ENCODE measurements at places on chromosomes 5 and 9. TPM values are rescaled to one million over a fixed set of nuclear protein-coding genes. Genes with fewer than 3 reads are reported as not detected.
A peak's percentile ranks its signal among the peaks of the same experiment; 100 is the strongest.

The AMBP gene
- not detected for total RNA-seq

The STPG3 gene
- not detected for total RNA-seq

The GKAP1 gene
- 14.0 TPM for total RNA-seq

The SPRY4 gene
- 1.1 TPM for total RNA-seq

The CARTPT gene
- total RNA-seq = not detected

The RORB gene
- 0.14 TPM for total RNA-seq

The UBE2QL1 gene
- total RNA-seq = 0.28 TPM

DNA sequence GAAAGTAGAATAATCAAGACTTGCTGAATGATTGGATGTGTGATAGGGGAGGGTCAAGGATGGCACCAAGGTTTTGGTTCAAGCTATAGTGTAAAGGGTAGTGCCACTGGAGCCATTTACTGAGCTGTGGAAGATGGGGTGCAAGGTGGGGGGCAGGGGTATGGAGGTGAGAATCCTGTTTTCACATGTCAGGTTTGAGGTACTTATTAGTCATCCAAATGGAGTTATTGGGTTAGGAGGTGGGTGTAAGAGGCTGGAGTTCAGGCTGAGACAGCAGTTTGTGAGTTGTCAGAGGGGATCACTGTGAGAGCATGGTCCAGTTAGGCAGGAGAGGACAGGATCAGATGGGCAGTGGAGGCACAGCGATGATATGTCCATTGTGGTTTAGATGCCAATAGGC, 8.9 kb downstream of the PCBD2 start:
- no peak overlapping the region for H3K4me3 ChIP-seq
- no peak for DNase-seq
- H3K27me3 ChIP-seq = no peaks in the 10 kb centered on the region
- no peak overlapping the region for H3K27ac ChIP-seq

- peaks cover 42% of the 10 kb centered on the region for H3K27me3 ChIP-seq
- peak overlapping the region; percentile 91 for H3K4me3 ChIP-seq
- H3K4me1 ChIP-seq = peaks cover 16% of the 10 kb centered on the region
Observed at GRCh38 chr5:136133222-136133921, 727 bp downstream of the SMAD5 start.

GRCh38 chr5:61657686-61658085, 325.6 kb downstream of the ZSWIM6 start:
- H3K27ac ChIP-seq = no peak overlapping the region
- H3K36me3 ChIP-seq = no peaks in the 10 kb centered on the region
- H3K4me3 ChIP-seq = no peak overlapping the region
- H3K4me1 ChIP-seq = peaks cover 6% of the 10 kb centered on the region
- H3K27me3 ChIP-seq = peaks cover 32% of the 10 kb centered on the region
- DNase-seq = no peak

- no peaks in the 10 kb centered on the region for H3K27me3 ChIP-seq
- H3K27ac ChIP-seq = no peak overlapping the region
- H3K4me1 ChIP-seq = peaks cover 7% of the 10 kb centered on the region
- no peak for DNase-seq
Observed at GRCh38 chr5:175710326-175710725, 52.5 kb downstream of the HRH2 start.

DNA sequence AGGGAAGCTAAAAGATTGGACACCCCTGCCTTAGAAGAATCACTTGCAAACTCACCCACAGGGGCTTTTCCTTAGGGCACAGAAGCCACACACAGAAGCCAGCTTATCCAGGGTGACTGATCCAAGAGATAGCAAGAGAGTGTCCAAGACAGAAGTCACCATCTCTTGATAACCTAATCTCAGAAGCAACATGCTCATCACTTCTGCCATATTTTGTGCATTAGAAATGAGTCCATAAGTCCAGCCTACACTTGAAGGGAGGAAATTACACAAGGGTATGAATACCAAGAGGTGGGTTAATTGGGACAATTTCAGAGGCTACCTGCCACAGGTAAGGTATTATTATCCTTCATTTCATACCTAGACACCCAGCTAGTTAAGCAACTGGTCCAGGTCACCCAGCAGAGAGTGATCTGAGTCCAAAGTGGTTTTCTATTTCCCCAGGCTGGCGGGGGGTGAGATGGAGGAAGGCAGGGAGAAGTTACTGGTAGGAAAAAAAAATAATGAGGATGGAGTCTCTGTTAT, 3.7 kb upstream of the ERGIC1 start:
- no peaks in the 10 kb centered on the region for H3K27me3 ChIP-seq
- H3K27ac ChIP-seq = no peak overlapping the region
- DNase-seq = no peak
- no peak overlapping the region for H3K4me3 ChIP-seq

- H3K36me3 ChIP-seq = no peaks in the 10 kb centered on the region
- H3K27ac ChIP-seq = no peak overlapping the region
- no peaks in the 10 kb centered on the region for H3K27me3 ChIP-seq
- DNase-seq = no peak
- H3K4me3 ChIP-seq = no peak overlapping the region
Observed at GRCh38 chr9:93262537-93263310, 78.8 kb downstream of the WNK2 start.

DNA sequence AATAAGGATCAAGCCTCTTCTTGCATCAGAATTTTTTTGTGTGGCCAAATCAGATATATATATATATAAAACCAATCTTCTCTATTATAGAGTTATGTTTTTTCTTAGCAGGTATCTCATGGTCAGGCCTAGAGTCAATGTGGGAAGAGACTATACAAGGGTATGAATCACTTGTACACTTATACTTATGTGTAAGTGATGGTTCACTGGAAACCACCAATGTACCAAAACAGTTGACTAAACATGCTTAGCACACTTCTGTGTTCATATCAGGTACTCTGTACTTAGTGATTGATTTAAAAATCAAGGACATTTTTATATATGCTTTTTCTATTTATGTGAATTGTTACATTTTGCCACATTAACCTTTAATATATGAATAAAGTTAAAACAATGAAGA, 92.6 kb downstream of the CWC27 start:
- H3K27ac ChIP-seq = no peak overlapping the region
- no peaks in the 10 kb centered on the region for H3K4me1 ChIP-seq
- no peak for DNase-seq
- no peak overlapping the region for H3K4me3 ChIP-seq
- peaks cover 2% of the 10 kb centered on the region for H3K36me3 ChIP-seq
- H3K27me3 ChIP-seq = no peaks in the 10 kb centered on the region

GRCh38 chr9:98057138-98057799, 737 bp downstream of the NANS start:
- H3K36me3 ChIP-seq = peaks cover 4% of the 10 kb centered on the region
- no peaks in the 10 kb centered on the region for H3K27me3 ChIP-seq
- peak overlapping the region; percentile 93 for H3K27ac ChIP-seq
- H3K4me1 ChIP-seq = peaks cover 32% of the 10 kb centered on the region
- H3K4me3 ChIP-seq = peak overlapping the region; percentile 96

DNA sequence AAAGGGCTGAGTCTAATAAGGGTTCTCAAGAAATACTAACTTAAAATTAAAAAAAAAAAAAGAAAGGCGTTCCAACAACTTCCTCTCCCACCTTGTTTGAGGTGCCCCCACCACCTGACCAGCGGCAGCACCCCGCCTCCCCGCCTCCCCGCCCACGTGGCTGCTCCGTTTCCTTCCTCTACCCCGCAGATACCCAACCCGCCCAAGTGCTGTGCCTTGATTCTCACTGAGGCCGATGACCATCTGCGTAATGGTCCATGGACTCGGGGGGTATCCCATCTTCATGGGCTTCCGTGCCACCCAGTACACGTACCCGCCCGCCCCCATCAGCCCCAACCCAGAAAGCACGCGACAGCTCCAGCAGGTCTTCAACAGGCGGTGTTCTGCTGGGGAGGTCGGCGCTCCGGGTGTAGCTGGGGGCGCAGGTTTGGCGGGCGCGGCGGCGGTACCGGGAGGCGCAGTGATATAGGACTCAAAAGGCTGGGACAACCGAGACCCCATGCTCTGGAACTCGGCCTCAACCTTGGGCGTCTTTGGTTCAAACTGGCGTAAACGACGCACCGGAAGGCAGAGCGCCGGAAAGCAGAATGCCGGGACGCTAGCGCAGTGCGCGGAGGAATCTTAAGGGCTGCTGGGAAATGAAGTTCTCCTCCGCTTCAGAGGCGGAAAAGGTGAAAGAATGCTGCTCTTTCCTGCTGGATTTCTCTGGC, at the start of gene DMAC1:
DMAC1 (minus strand) TSS at position 545 of the 710 bp plus-strand sequence; CDS start at position 501, 44 bp downstream.
- H3K27me3 ChIP-seq = no peaks in the 10 kb centered on the region
- peaks cover 9% of the 10 kb centered on the region for H3K36me3 ChIP-seq
- DNase-seq = peak; percentile 76
- peaks cover 34% of the 10 kb centered on the region for H3K4me1 ChIP-seq
- H3K4me3 ChIP-seq = peak within 1 kb of the TSS; percentile 84

DNA sequence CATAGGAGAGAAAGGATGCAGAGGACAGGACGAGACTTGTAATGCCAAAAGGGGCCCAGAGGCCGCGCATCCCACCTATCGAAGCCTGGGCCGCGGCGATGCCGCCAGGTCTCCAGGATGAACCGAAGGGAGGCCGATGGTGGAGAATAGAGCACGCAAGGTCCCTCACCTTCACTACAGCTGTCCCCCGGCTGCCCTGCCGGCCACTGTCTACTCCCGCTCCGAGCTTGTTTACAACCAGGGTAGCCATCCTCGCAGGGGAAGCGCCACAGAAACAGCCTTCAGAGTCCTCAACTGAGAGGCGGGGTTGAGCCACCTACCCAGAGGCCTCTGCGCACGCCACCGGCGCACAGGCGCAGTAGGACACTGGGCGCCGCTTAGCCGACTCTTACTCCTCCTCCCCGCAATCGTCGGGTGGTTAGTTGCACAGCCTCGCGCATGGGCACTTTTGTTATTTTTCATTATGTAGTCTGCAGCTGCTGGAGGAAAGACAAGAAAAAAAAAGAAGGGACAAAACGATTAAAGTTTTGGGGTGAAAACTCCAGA, at the start of gene TRIM23:
TRIM23 (minus strand) TSS at position 309 of the 546 bp plus-strand sequence; CDS start at position 250, 59 bp downstream.
- H3K4me1 ChIP-seq = peaks cover 36% of the 10 kb centered on the region
- no peaks in the 10 kb centered on the region for H3K27me3 ChIP-seq
- DNase-seq = peak; percentile 94
- H3K4me3 ChIP-seq = peak within 1 kb of the TSS; percentile 100
- H3K36me3 ChIP-seq = peaks cover 5% of the 10 kb centered on the region
- peak within 1 kb of the TSS; percentile 98 for H3K27ac ChIP-seq

GRCh38 chr9:135078361-135078821, 9.1 kb upstream of the OLFM1 start:
- H3K4me3 ChIP-seq = no peak overlapping the region
- H3K4me1 ChIP-seq = no peaks in the 10 kb centered on the region
- H3K36me3 ChIP-seq = no peaks in the 10 kb centered on the region
- peaks cover 25% of the 10 kb centered on the region for H3K27me3 ChIP-seq
- no peak overlapping the region for H3K27ac ChIP-seq
- DNase-seq = no peak

- H3K27me3 ChIP-seq = peaks cover 8% of the 10 kb centered on the region
- no peak for DNase-seq
- no peak overlapping the region for H3K4me3 ChIP-seq
- no peaks in the 10 kb centered on the region for H3K36me3 ChIP-seq
Observed at GRCh38 chr9:90985631-90986030, 184.0 kb downstream of the SYK start.

DNA sequence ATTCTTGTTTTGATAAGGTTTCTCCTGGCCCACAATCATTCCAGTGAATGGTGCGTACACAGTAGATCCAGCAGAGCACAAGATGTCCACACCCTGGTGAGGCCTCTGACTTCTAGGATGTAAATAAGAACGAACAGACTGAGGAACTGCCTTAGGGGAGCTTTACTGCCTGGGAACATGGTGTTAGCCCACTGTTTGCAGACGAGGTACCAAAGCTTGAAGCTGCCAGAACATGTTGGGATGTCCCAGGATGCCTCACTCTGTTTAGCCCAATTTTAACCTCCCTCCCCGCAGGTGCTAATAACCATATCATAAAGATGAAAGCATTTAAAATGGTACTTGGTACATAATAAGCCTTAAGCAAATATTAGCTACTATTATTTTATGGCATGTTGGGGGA, 3.5 kb downstream of the LECT2 start:
- no peaks in the 10 kb centered on the region for H3K4me1 ChIP-seq
- peaks cover 15% of the 10 kb centered on the region for H3K27me3 ChIP-seq

- no peak overlapping the region for H3K4me3 ChIP-seq
- no peak for DNase-seq
- H3K4me1 ChIP-seq = no peaks in the 10 kb centered on the region
- H3K36me3 ChIP-seq = peaks cover 32% of the 10 kb centered on the region
- no peak overlapping the region for H3K27ac ChIP-seq
Observed at GRCh38 chr9:33932078-33932807, 115.3 kb downstream of the UBE2R2 start.

- no peaks in the 10 kb centered on the region for H3K4me1 ChIP-seq
- no peak overlapping the region for H3K27ac ChIP-seq
- H3K36me3 ChIP-seq = no peaks in the 10 kb centered on the region
- no peaks in the 10 kb centered on the region for H3K27me3 ChIP-seq
Observed at GRCh38 chr5:145466533-145466932, 368.6 kb downstream of the PRELID2 start.

GRCh38 chr9:91047993-91048607, 246.5 kb downstream of the SYK start:
- H3K4me1 ChIP-seq = peaks cover 97% of the 10 kb centered on the region
- H3K27ac ChIP-seq = peak overlapping the region; percentile 79
- no peaks in the 10 kb centered on the region for H3K36me3 ChIP-seq
- peak overlapping the region; percentile 64 for H3K4me3 ChIP-seq

DNA sequence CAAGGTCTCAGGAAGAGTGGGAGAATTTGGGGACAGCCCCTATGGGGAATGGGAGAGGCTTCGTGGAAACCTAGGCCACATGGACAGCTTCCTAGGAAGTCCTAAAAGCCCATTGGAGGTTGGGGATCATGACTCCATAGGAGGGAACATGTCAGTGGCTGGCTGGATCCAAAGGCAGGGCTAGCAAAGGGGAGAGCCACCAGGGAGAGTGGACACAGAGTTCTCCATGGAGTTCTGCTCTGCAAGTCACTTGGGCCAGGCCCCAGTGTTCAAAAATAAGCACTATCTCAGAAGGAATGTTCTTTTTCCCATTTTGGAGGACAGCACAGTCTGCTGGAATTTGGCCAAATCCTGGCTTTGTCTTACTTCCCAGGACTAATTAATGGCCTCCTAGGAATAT, 140.6 kb upstream of the RAD23B start:
- no peaks in the 10 kb centered on the region for H3K4me1 ChIP-seq
- no peak overlapping the region for H3K27ac ChIP-seq
- H3K27me3 ChIP-seq = peaks cover 51% of the 10 kb centered on the region

DNA sequence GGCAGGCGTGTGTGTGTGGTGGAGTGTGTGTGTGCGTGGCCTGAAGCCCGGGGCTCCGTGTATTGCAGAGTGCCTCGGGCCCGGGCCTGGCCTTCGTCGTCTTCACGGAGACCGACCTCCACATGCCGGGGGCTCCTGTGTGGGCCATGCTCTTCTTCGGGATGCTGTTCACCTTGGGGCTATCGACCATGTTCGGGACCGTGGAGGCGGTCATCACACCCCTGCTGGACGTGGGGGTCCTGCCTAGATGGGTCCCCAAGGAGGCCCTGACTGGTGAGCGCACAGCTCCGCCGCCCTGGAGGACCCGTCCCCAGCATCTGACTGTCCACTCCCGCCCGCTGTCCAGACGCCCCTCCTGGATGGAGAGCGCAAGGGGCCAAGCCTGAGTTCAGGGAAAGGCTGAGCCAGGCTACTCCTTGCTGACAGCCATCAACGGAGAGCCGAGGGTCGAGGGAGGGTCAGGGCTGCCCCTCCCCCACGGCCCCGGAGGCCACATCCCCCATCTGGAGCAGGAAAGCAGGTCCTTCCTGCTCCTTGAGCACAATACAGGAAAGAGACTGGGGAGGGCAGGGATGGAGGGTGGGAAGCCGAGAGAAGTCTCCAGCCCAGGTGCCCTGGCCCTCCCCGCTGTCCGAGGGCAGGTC, 18.4 kb downstream of the SLC6A18 start:
- H3K36me3 ChIP-seq = no peaks in the 10 kb centered on the region
- H3K4me3 ChIP-seq = no peak overlapping the region
- no peak for DNase-seq
- H3K27me3 ChIP-seq = no peaks in the 10 kb centered on the region
- H3K27ac ChIP-seq = no peak overlapping the region

Measured in activated T-cell treated with anti-CD3 and anti-CD28 coated beads, Interleukin-2, amount 50 U/mL, for 72 hours (primary cell).